ENCODE measurements at places on chromosomes 2 and 18.

DNA sequence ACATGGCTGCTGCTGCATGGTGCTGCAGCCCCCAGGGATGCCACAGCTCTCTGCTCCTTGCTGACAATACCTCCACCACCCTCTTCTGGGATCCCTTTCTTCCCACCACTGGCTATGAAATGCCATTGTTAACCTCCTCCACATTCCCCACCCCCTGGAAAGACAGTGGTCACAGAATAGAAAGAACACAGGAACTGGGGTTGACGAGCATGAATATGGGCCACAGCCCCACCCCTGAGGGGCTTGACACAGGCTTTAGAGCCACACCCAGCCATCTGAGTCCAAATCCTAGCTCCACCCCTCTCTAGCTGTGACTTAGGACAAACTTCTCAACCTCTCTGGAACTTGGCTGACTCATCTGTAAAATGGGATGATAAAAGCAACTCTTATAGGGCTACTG lies 47.3 kb downstream of the TMEM163 start:
- no peak for DNase-seq

GRCh38 chr2:106044021-106044420 lies 150.1 kb downstream of the UXS1 start:
- DNase-seq = no peak

DNA sequence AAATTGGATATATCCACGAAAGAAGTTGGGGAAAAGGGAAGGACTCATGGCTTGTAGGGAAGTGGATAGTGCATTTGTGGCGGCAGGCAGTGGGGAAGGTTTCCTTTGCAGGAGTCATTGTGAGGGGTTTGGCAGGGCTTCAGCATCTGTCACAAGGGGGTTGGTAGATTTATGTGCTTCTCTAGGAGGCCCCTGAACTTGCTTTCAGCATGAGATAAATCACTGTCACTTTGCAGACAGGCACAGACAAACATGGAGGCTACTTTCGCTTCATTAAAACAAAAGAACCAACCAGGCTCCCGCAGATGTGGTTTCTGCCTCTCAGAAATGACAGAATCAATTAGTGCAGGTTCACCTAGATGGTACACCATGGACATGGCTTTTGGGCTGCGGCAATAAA lies 340.7 kb downstream of the TGIF1 start:
- peak; percentile 5 for DNase-seq

GRCh38 chr2:71944183-71944550 lies 203.5 kb downstream of the CYP26B1 start:
- no peak for DNase-seq

DNA sequence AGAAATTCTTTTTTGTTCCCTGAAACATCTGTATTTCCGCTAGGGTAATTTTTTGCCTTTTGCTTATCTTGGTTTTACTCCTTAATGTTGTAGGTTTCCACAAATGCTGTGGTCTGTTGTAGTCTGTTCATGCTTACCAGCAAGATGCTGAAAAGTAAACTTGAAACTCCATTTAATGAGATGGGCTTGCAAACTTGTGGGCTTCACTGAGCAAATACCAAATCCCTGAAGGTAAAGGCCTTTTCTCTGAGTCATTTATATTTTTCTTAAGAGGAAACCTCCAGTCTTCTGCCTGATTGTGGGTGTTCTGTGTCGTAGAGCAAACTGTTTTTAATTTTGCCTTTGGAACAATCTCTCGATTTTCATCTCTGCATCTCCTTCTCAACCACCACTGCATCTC lies 9.3 kb downstream of the SP140 start:
- no peak for DNase-seq

GRCh38 chr2:24873619-24874018 lies 46.4 kb downstream of the ADCY3 start:
- DNase-seq = no peak

DNA sequence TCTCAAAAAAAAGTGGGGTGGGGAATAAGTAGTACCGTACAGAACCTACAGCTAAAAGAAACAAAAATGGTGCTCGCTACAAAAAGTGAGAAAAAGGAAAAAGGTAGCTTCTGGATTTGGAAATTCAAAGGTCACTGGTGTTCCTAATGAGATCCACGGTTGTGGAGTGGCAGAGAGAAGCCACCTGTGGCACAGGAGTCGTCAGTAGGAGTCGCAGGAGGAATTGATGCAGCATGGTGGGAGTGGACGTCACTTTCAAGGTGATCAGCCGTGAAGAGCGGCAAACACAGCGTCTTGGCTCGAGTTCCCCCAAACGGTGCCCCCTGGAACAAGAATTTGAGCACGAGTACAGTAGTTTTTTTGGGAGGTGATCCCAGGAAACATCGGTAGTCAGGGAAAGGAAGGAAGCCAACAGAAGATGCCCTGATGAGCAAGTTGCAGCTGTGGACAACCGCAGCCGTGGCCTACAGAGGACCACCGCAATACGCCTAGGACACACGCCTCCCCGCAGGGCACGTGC lies 1.4 kb upstream of the TTL start:
- no peak for DNase-seq

GRCh38 chr2:11250400-11251196 lies 93.8 kb downstream of the ROCK2 start:
- DNase-seq = no peak

- no peak for DNase-seq
Measured at GRCh38 chr18:32701313-32701712, 71.5 kb downstream of the KLHL14 start.

DNA sequence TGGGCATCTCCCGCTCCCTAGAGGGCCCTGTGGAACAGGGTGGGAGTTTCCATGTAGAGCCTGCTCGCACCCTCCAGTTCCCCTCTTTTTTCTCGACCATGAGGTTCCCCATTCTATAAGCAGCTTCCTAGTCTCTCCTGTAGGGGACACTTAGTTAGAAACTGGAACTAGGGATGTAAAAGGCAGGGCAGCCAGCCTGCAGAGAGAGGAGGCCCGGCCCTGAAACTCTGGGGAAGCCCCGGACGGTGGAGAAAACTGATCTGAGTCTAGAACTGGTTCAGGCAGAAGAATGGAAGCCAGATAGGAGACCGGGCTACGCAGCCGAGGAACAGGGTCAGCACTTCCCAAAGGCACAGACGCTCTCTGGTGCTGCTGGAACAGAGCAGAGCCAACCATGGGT lies 51.6 kb upstream of the ATG16L1 start:
- DNase-seq = no peak

GRCh38 chr2:37871456-37872191 lies 53.5 kb upstream of the RMDN2 start:
- DNase-seq = peak; percentile 78

- no peak for DNase-seq
Measured at GRCh38 chr2:39385172-39385571, 51.9 kb downstream of the MAP4K3 start.

DNA sequence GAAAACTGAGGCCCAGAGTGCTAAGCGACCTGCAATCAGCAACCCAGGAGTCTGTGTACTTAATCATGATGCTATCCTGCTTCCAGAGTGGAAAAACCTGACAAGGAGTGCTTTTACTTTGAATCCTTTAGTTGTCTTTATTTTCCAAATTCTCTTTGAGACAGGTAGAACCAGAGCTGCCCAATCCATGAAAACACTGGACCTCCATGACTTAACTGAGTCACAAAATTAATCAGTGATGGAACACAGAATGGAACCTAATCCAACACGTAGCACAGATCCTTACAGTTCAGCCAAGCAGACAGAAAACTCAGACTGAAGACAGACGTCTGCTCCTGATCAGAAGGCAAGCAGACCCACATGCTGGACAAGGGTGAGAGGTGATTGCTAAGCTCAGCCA lies 175.6 kb downstream of the BCL11A start:
- DNase-seq = no peak

- peak; percentile 24 for DNase-seq
Measured at GRCh38 chr2:72718876-72719275, 107.0 kb downstream of the EXOC6B start.

GRCh38 chr2:203498161-203498560 lies 36.9 kb downstream of the RAPH1 start:
- peak; percentile 88 for DNase-seq

GRCh38 chr2:178277741-178278197 lies 83.5 kb downstream of the OSBPL6 start:
- DNase-seq = peak; percentile 40

GRCh38 chr18:77866351-77866750 lies 616.7 kb downstream of the GALR1 start:
- DNase-seq = no peak

All from fibroblast of villous mesenchyme (primary cell).